ENCODE measurements at places on chromosomes 1 and 21. TPM values are rescaled to one million over a fixed set of nuclear protein-coding genes. Genes with fewer than 3 reads are reported as not detected.

GRCh38 chr1:67947114-67947513 lies 103.3 kb downstream of the DIRAS3 start:
- no peaks in the 10 kb centered on the region for H3K4me1 ChIP-seq
- H3K36me3 ChIP-seq: no peaks in the 10 kb centered on the region
- no peak for DNase-seq
- no peak overlapping the region for H3K4me3 ChIP-seq

DNA sequence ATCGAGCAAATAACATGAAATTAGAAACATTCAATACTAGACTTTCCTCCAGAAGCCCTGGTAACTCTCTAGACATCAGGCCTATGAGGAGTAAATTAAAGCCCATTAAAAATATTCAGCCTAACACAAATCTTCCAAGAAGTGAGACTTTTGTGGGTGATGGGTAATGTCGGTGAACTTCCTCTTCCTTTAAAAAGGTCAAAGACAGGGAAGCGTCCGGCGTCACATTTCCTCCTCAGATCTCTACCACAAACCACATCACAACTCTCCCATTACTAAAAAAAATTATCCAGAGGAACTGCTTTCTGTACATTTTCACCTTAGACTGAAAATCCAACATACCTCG lies 1.4 kb downstream of the EIF4G3 start:
- peaks cover 4% of the 10 kb centered on the region for H3K27me3 ChIP-seq
- peak; percentile 41 for DNase-seq
- peak overlapping the region; percentile 82 for H3K27ac ChIP-seq
- H3K4me1 ChIP-seq: peaks cover 38% of the 10 kb centered on the region
- peak overlapping the region; percentile 87 for H3K4me3 ChIP-seq

DNA sequence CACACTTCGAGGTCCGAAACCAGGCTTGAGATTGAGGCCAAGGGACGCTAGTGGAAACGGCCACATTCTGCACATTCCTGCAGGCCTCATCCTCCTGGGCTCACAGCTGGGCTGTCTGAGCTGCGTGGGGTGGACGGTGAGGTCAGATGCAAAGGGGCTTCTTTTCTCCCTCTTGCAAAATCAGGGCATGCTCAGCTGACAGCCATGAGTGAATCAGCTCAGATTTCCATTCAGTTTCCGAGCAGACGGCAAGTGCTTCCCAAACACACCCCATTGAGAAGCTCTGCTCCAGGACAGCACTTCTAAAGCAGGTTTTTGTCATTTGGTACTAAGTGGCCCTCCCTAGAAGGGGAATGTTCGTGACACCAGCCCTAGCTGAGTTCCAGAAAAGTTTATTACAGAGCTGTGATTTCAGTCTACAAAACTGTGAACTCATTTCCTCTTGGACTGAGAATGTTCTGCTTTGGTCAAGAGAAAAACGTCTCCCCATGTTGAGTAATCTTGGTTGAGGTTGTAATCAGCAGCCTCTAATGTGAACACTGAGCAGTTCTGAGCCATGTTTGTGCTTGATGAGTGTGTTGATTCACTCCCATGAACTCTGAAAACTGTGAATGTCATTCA lies 10.0 kb downstream of the PDPN start:
- no peak overlapping the region for H3K4me3 ChIP-seq
- H3K27me3 ChIP-seq: peaks cover 1% of the 10 kb centered on the region
- no peak for DNase-seq
- no peaks in the 10 kb centered on the region for H3K4me1 ChIP-seq
- no peak overlapping the region for H3K27ac ChIP-seq

- H3K36me3 ChIP-seq: no peaks in the 10 kb centered on the region
- no peaks in the 10 kb centered on the region for H3K4me1 ChIP-seq
- H3K27ac ChIP-seq: no peak overlapping the region
- no peak overlapping the region for H3K4me3 ChIP-seq
These were observed 88.5 kb upstream of the SOD1 start for GRCh38 chr21:31570824-31571566.

DNA sequence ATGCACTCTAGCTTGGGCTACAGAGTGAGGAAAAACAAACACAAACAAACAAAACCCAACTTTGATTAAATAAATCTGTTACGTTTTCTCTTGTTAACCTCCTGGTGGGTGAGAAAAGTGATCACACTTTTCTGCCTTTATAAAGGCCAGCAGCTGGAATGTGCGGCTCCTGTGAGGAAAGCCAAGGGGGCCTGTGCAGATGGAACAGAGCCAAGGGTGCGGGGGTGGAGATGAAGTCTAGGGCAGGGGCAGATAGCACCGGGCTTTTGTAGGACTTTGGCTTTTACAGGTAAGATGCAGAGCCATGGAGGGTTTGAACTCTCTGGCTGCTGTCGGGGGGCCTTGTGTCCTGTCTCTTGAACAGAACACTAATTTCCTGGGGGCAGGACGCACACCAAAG lies 40.7 kb upstream of the GPR37L1 start:
- H3K36me3 ChIP-seq: no peaks in the 10 kb centered on the region
- peaks cover 3% of the 10 kb centered on the region for H3K27me3 ChIP-seq
- H3K27ac ChIP-seq: no peak overlapping the region
- no peak for DNase-seq

GRCh38 chr1:80375662-80376061 lies 1369.1 kb upstream of the ADGRL4 start:
- no peaks in the 10 kb centered on the region for H3K4me1 ChIP-seq
- H3K36me3 ChIP-seq: no peaks in the 10 kb centered on the region
- H3K4me3 ChIP-seq: no peak overlapping the region
- no peaks in the 10 kb centered on the region for H3K27me3 ChIP-seq
- no peak for DNase-seq

GRCh38 chr1:42480921-42481320 lies 17.8 kb downstream of the CCDC30 start:
- no peaks in the 10 kb centered on the region for H3K27me3 ChIP-seq
- no peak overlapping the region for H3K4me3 ChIP-seq
- no peaks in the 10 kb centered on the region for H3K4me1 ChIP-seq

- H3K4me3 ChIP-seq: no peak overlapping the region
These were observed 455.2 kb downstream of the LTN1 start for GRCh38 chr21:28537371-28538079.

GRCh38 chr1:236419502-236419901 lies 25.4 kb downstream of the EDARADD start:
- peaks cover 8% of the 10 kb centered on the region for H3K36me3 ChIP-seq
- no peak for DNase-seq
- H3K27ac ChIP-seq: no peak overlapping the region
- no peak overlapping the region for H3K4me3 ChIP-seq
- peaks cover 18% of the 10 kb centered on the region for H3K4me1 ChIP-seq

DNA sequence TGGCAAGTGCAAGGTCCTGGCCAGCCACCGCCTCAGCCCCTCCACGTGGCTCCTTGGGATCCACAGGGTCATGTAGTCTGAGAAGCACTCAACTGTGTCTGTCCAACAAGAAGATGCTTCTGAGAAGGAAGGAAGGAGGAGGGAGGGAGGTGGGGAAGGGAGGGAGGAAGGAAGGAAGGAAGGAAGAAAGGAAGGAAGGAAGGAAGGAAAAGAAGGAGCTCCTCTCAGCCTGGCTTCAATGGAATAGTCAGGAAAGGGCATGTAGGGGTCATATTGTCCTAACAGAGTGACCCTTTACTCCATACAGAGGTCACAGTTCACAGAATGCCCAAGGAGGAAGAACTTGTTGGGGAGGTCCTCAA lies 42.5 kb upstream of the TARDBP start:
- H3K27me3 ChIP-seq: peaks cover 14% of the 10 kb centered on the region
- DNase-seq: no peak
- H3K27ac ChIP-seq: no peak overlapping the region
- H3K4me1 ChIP-seq: peaks cover 12% of the 10 kb centered on the region
- H3K4me3 ChIP-seq: no peak overlapping the region
- H3K36me3 ChIP-seq: no peaks in the 10 kb centered on the region

GRCh38 chr1:11543796-11544195 lies 64.8 kb downstream of the DISP3 start:
- H3K36me3 ChIP-seq: no peaks in the 10 kb centered on the region
- peaks cover 6% of the 10 kb centered on the region for H3K27me3 ChIP-seq
- H3K4me1 ChIP-seq: no peaks in the 10 kb centered on the region
- H3K4me3 ChIP-seq: no peak overlapping the region
- DNase-seq: no peak
- H3K27ac ChIP-seq: no peak overlapping the region

DNA sequence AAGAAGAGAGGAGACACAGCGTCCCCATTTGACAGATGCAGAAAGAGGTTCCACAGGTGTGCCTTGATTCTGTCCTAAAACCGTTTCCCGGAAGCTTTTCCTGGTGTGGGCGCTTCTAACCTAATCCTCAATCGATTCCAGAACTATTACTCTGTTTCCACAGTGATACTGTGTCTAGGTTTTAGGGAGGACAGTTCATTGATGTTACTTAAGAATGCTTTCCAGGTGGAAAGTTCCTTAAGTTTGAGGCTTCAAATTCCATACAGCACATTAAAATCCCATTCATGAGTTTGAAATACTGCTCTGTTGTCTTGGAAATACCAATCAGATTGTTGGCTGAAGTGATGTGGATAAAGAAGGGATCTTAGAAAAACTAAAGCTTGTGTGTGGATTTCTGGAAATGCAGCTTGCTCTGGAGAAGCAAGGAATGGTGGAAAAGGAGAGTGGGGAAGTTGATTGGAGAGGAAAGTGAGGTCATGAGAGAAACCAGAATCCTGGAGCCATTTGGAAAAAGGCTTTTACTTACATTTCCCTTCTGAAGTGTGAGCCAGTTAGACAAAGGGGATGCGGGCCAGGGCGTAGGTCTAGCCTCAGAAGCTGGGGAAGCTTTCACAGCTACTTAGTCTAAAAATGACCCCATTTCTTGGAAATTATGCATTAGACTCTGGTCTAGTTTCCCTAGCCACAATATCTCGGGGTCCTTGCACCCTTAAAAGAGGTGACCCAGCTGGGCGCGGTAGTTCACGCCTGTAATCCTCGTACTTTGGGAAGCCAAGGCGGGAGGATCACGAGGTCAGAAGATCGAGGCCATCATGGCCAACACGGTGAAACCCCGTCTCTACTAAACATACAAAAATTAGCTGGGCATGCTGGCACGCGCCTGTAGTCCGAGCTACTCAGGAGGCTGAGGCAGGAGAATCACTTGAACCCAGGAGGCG lies 6.7 kb downstream of the ELF3 start:
- H3K27me3 ChIP-seq: peaks cover 10% of the 10 kb centered on the region
- H3K4me3 ChIP-seq: no peak overlapping the region
- H3K36me3 ChIP-seq: no peaks in the 10 kb centered on the region
- DNase-seq: no peak

GRCh38 chr1:155070158-155070621 lies 6.7 kb downstream of the EFNA4 start:
- H3K4me1 ChIP-seq: peaks cover 37% of the 10 kb centered on the region
- no peak overlapping the region for H3K27ac ChIP-seq
- peaks cover 13% of the 10 kb centered on the region for H3K36me3 ChIP-seq
- peaks cover 8% of the 10 kb centered on the region for H3K27me3 ChIP-seq
- no peak for DNase-seq

DNA sequence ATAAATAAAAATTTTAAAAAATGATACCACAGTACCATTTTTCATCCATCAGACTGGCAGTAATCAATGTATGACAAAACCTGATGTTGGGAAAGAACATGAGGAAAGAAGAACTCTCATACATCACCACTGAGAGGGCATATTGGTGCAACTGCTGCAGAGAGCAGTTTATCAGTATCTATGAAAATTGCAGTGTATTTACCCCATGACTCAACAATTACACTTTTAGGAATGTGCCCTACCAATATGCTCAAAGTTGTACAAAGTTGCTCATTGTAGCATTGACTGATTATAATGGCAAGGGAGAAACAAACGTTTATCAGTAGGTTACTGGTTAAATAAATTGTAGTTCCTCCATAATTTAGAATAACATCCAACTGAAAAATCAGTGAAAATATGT lies 36.7 kb downstream of the CATSPERE start:
- no peak for DNase-seq
- no peaks in the 10 kb centered on the region for H3K27me3 ChIP-seq
- H3K4me3 ChIP-seq: no peak overlapping the region
- no peaks in the 10 kb centered on the region for H3K4me1 ChIP-seq

GRCh38 chr1:248823517-248824001 lies 2.2 kb downstream of the SH3BP5L start:
- H3K27ac ChIP-seq: no peak overlapping the region
- H3K4me3 ChIP-seq: peak overlapping the region; percentile 33
- peaks cover 50% of the 10 kb centered on the region for H3K36me3 ChIP-seq
- no peaks in the 10 kb centered on the region for H3K27me3 ChIP-seq

- H3K4me3 ChIP-seq: no peak overlapping the region
- no peak for DNase-seq
- peaks cover 16% of the 10 kb centered on the region for H3K36me3 ChIP-seq
- peaks cover 5% of the 10 kb centered on the region for H3K4me1 ChIP-seq
- H3K27ac ChIP-seq: no peak overlapping the region
- no peaks in the 10 kb centered on the region for H3K27me3 ChIP-seq
These were observed 203.2 kb downstream of the LTN1 start for GRCh38 chr21:28789523-28789922.

DNA sequence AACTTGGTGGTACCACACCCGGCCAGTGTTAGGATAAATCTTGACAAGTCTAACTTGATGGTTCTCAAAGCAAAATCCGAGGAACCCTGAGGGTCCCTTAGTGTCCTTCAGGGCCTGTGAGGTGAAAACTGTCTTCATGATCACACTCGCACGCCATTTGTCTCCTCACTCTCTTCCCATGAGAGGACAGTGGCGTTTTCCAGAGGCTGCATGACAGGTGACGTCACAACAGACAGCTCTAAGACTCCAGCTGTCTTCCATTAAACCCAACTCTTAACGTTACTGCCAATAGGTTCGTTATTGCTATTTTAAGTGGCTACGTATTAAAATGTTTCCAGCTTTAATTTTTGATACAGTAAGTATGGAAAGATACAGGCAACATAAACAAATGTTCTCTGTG lies 13.8 kb downstream of the CFAP74 start:
- no peaks in the 10 kb centered on the region for H3K36me3 ChIP-seq
- peaks cover 10% of the 10 kb centered on the region for H3K27me3 ChIP-seq
- H3K27ac ChIP-seq: no peak overlapping the region
- no peak for DNase-seq
- no peak overlapping the region for H3K4me3 ChIP-seq
- H3K4me1 ChIP-seq: peaks cover 3% of the 10 kb centered on the region

GRCh38 chr1:204520834-204521709 lies 4.9 kb downstream of the MDM4 start:
- DNase-seq: peak; percentile 71
- H3K4me3 ChIP-seq: peak overlapping the region; percentile 14
- peaks cover 57% of the 10 kb centered on the region for H3K4me1 ChIP-seq
- H3K27ac ChIP-seq: peak overlapping the region; percentile 81

- no peaks in the 10 kb centered on the region for H3K36me3 ChIP-seq
- H3K4me3 ChIP-seq: peak overlapping the region; percentile 77
- no peak overlapping the region for H3K27ac ChIP-seq
- H3K27me3 ChIP-seq: peaks cover 56% of the 10 kb centered on the region
- no peak for DNase-seq
- H3K4me1 ChIP-seq: peaks cover 27% of the 10 kb centered on the region
These were observed 723 bp downstream of the CDC42BPA start for GRCh38 chr1:227317523-227318015.

GRCh38 chr21:19995253-19995652 lies 1003.0 kb upstream of the NCAM2 start:
- no peak overlapping the region for H3K4me3 ChIP-seq
- no peak overlapping the region for H3K27ac ChIP-seq
- H3K27me3 ChIP-seq: no peaks in the 10 kb centered on the region
- no peaks in the 10 kb centered on the region for H3K4me1 ChIP-seq
- no peaks in the 10 kb centered on the region for H3K36me3 ChIP-seq

FAAH gene
- 4.3 TPM for total RNA-seq

ROR1 gene
- total RNA-seq: not detected

SH2D1B gene
- not detected for total RNA-seq

MYCL gene
- 0.18 TPM for total RNA-seq

SMAP2 gene
- 173 TPM for total RNA-seq

HORMAD1 gene
- total RNA-seq: 0.30 TPM

MMP23B gene
- 2.4 TPM for total RNA-seq

CLCA1 gene
- not detected for total RNA-seq

TMEM240 gene
- total RNA-seq: 0.28 TPM

FTCD gene
- total RNA-seq: 0.18 TPM

PLCH2 gene
- 32.7 TPM for total RNA-seq

PLXNA2 gene
- 0.65 TPM for total RNA-seq

PGLYRP4 gene
- total RNA-seq: not detected

DSCAM gene
- total RNA-seq: not detected

RNU11 gene
- not detected for total RNA-seq

Data from activated CD4-positive, alpha-beta memory T cell treated with anti-CD3 and anti-CD28 coated beads, Interleukin-2, amount 10 ng/mL, durations not matched to agents 7 days and 5 days (primary cell).